ENCODE measurements at places on chromosomes 1 and 21.
A peak's percentile ranks its signal among the peaks of the same experiment; 100 is the strongest.

- no peak for DNase-seq
Measured at GRCh38 chr1:226664413-226665101, 74.5 kb downstream of the ITPKB start.

DNA sequence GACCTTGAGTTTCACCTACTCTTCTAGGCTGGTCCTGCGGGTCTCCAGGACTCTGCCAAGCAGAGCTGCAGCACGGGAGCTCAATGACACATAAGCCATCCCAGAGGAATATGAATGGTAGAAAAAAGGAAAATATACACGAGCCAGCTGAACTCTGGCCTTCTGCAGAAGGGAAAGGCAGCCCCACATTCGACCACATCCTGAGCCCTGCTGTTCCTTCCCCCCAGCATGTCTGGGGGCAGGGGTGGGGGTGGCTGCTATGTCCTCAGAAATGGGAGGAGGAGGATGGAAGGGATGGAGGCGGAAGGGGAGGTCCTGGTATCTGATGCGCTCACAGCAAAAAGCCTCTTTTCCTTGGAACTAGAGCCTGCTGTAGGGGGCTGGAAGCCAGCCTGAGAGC lies 12.1 kb upstream of the KDF1 start:
- no peak for DNase-seq

DNA sequence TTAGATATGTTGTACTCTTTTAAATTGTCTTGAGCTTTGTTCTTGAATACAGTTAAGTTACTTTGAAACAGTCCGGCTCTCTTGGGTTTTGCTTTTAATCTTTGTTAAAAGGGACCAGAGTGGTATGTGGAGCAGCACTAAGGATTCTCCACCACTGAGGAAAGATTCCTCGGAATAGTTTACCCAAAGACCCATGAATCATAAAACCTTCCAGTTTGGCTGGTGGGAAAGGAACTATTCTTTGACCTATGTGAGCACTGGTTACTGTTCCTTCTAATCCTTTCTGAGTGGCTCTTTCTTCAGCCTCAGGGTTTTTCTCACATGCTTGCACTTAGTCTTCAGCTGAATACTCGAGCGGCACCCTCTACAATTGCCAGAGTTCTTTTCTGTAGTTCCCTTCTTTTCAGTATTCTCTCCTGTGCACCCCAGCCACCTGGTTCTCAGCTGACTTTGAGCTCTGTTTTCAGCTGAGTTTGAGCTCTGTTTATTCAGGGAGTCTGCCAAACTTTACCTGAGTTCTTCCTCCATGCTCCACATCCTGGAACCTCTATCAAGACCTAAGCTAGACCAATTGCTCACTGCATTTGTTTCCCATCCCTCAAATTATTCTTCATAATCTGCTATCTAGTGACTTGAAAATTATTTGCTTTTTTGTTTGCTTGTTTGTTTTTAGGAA lies 253.8 kb upstream of the PLXNA2 start:
- no peak for DNase-seq

- no peak for DNase-seq
Measured at GRCh38 chr1:225338545-225338944, 89.3 kb downstream of the LBR start.

GRCh38 chr21:38954588-38955004 lies 148.9 kb downstream of the ETS2 start:
- DNase-seq = no peak

GRCh38 chr1:12434174-12434573 lies 183.8 kb downstream of the DHRS3 start:
- peak; percentile 85 for DNase-seq

DNA sequence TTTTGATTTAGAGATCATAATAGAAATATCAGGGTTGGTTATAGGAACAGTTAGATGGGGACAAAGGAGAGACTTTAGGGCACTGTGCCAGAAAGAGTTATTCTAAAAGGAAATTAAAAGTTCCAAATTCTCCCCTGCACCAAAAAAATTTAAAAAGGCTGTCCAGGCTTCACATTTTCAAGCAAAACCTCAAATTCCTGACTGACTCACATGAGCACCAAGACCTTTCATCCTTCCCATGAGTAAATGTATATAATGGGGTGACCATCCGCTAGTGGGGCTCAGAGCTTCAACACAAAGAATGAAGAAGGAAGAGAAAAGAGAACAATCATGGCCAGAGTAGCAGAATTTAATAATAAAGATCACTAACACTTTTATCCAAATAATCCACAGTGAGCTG lies 131.6 kb upstream of the MROH9 start:
- no peak for DNase-seq

DNA sequence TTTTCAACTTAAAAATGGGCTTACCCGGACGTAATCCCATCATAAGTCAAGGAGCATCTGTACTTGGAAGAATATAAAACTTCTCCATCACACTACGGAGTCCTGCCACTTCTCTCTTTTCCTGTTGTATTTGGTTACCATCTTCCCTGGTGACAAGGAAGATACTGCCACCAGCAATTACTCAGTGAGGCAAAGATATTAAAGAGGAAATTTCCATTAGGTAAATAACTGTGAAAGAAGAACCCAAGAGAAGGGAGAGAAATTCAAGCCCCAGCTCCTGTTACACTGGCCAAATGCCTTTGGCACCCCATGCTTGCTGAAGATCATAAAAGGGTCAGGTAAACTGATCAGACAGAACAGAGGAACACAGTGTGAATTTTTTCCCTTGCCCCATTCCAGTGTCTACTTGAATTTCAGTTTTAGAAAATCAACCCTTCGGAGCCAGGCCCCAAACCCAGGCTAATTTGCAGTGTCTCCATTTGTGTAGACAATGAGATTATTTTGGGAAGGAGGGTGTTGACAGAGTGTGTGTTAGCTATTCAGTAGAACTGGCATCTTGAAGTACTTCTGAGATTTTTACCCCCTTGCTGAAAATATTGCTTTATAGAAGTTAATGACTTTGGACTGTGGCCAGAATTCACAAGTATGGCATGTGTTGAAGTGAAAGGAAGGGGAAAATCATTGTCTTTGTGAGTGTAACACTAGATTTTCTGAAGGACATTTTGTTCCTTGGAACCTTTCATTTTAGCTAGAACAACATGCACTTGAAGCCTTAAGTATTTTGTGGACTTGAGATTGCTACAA lies 167.1 kb downstream of the DHRS3 start:
- DNase-seq = no peak

- DNase-seq = no peak
Measured at GRCh38 chr1:59061876-59062275, 235.0 kb upstream of the FGGY start.

- no peak for DNase-seq
Measured at GRCh38 chr1:47751996-47752451, 245.2 kb downstream of the TRABD2B start.

GRCh38 chr1:21320410-21321108 lies 30.3 kb upstream of the ECE1 start:
- no peak for DNase-seq

DNA sequence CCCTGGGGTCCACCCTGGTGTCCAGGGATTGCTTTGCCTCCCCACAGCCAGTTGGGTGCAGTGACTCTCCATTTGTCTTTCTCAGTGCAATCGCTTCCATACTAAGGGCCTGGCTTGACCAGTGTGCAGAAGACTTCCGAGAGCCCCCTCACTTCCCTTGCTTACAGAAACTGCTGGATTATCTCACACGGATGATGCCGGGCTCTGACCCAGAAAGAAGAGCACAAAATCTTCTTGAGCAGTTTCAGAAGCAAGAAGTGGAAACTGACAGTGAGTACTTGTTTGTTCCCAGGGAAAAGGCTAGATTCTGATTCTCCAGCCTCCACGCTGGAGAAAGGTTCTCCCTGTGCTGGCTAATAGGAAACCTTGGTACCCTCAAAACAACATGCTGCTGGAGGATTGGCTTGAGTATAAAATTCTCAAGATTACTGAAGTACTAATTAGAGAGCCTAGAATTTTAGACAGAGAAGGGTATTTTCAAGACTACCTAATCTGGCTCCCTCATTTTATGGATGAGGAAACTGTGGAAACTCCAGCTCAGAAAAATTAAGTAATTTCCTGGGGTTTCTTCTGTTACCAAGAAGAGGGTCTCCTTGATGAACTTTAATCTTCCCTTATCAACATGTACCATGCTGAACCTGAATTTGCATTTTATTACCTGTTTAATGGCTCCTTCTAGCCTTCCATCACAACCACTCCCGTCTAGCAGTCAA lies 75.8 kb downstream of the RGL1 start:
- DNase-seq = no peak

DNA sequence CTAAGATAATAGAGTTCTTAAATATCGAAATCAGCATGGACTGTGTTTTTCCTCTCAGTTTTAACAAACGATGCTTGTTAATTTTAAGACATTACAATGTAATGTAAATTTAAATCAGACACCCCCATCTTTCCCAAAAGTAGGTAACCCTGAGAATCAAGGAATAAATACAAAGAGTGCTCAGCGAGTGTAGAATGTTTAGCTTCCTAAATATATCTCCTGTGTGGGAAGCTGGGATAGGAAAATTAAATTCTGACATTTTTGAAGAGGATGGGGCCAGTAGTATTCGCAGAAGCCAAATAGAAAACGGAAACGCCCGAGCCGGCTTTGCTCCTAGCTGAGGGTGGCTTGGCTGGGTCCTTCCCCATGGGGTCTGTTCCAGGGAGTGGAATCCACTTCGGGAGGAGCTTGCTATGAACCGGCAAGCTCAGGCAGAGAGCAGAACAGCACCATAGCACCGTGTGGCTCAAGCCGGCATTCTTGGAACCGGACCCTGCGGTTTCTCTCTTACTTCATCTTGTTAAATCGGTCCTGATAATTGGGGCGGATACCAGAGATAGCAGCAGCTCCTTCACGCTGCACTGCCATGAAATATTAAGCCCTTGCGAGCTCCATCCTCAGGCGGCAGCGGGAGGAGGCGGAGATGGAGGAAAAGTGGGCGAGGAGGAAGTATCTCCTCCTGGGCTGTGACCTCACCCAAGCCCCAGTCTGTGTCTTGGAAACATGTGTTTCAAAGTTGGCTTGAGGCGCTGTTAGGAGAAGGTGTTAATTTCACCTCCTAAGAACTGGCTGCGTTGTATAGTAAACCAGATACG lies 24.9 kb downstream of the MAP3K7CL start:
- DNase-seq = no peak

DNA sequence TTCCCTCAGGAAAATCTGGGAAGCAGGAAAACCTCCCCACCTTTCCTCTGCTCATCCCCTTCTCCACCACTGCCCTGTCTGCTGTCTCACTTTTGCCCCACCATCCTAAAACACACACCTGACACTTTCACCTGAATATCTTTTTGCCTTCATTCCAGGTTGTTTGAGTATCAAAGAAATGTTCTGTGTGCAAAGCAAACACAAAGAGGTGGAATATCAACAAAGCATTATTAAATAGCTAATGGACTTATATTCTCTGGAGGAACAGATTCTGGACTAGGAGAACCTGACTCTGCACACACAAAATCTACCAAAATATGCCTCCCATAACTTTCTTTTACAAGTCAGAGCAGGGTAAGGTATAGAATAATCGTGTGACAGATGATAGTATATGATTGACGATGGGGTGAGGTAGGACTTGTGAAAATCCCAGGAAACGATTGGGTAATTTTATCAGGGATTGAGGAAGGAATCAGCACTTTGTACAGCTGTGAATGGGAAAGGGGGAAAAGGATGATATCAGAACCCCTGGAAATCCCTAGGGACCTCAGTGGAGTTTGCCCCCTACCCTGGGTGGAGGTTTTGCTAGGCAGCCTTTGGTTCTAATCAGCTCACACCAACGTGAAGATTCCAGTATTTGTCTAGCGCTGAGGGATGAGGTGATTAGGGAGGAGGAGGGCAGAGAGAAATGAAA lies 87.7 kb downstream of the PROX1 start:
- DNase-seq = no peak

GRCh38 chr1:85189120-85189519 lies 11.7 kb downstream of the SYDE2 start:
- DNase-seq = no peak

GRCh38 chr1:233355841-233356704 lies 28.5 kb downstream of the MAP3K21 start:
- peak; percentile 32 for DNase-seq

DNA sequence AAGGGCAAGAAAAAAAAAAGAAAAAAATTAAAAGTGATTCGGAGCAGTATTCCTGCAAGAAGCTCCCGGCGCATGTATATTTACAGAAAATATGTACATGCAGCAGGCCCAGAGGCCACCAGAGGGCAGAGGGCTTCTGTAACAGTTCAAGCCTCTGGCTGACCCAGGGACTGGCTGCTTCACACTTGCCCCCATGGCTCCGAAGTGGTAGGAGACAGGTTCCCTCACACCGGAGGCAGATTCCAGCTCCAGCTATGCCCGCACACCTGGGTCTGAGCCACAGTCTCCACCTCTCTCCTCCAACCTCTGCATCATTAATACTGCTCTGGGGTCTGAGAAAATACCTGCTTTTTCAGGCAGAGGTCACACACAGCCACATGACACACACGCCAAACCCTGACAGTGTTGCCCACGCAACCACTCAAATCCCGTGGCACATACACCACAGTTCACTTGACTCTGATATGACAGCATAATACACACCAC lies 2.2 kb upstream of the ARHGAP30 start:
- peak; percentile 64 for DNase-seq

DNA sequence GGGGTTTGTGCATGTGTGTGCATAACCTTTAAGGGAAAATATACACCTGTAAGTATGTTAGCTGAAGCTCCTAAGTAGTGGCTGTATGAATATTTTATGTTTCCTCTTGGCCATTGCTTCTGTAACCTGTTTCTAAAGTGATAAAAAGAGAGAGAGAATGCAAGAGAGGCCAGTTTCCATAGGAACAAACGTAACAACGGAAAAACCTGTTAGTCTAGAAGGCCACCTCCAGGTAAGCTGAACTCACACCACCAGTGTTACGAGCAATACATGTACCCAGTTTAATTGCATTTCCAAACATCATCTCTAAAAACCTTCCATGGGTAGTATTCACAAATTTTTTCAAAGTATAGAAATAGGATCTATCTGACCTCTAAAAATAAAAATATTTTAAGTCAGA lies 63.1 kb downstream of the PLPPR4 start:
- DNase-seq = no peak

DNA sequence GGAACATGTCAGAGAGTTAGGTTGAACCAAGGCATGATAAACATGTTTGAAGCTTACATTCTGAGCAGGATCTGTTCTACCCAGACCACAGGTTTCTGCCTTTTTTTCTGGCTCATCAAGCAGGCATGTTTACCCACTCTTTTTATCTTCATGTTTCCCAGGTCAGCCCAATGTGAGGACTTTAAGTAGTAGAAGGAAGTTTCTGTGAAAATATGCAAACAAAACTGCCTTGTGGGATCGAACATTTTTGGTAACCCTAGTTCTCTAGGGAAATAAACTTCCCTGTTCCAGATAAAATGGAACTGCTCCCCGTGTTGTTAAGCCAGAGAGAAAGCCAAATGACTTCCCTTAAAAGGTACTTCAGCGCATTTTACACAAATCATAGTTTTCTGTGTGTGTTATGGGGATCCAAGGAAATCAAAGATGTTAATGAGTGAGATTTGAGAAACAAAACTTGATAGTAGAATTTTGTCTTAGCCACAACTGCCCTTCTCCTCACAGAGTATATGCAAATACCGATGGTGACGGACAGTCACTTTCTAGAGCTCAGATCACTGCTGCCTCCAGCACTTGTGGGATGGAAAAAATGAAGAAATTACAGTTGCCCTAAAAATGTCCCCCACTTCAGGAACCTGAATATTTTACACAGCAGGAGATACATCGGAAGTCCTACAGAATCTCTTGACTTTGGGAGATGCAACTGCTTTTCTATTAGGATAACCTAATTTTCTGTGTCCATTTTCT lies 765 bp upstream of the HIPK1 start:
- DNase-seq = no peak

Data from activated CD4-positive, alpha-beta memory T cell treated with anti-CD3 and anti-CD28 coated beads for 36 hours (primary cell).